NCI-H146 (cell line): ENCODE measurements at places on chromosomes 7 and 10.
A peak's percentile ranks its signal among the peaks of the same experiment; 100 is the strongest.

DNA sequence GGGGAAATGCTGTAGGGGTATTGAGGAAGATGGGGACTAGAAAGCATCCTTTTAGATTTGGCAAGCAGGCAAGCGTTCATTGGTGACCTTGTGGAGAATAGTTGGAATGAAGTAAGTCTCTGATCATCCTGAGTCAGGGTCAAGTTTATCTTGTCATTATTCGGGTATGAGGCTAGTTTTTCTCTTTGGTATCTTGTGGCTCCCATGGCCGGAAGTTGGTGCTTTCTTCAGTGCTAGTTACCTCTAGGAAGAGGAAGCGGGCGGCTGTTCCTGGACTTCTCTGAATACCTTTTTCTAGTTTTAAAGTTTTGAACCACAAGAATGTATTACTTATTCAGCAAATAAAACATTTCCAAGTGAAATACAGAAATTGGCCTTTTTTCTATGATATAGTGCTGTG lies 9.2 kb downstream of the CREM start:
- DNase-seq, result no peak

- no peak for DNase-seq
Measured at GRCh38 chr10:52442576-52442975, 128.5 kb downstream of the DKK1 start.

DNA sequence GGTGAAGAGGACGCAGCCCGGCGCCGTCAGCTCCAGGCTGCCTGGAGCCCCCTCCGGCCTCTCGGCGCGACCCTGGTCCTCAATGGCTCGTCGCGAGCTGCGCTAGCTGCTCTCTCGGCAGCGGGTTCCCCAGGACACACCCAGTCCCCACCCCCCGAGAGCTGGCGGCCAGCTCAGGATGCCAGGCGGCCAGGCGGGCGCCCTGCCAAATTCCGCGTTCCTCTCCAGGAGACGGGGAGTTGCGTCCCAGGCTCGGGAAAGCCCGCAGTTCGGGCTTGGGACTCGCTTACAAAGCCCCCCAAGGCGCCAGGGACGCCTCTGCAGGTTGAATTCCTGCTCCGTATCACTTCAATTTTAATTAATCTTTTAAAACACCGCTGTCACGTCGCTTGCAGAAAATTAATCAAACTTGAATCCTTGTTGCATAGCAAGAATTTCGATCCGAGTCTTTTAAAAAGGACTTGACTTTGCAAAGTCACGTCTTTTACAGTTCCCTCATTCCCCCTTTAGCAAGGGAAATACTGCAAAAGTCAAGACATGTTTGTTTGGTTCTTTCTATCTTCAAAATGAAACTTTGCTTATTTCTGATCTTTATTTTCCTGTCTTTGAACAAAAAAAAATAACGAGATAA lies 28.2 kb downstream of the SKIDA1 start:
- DNase-seq, result peak; percentile 94

DNA sequence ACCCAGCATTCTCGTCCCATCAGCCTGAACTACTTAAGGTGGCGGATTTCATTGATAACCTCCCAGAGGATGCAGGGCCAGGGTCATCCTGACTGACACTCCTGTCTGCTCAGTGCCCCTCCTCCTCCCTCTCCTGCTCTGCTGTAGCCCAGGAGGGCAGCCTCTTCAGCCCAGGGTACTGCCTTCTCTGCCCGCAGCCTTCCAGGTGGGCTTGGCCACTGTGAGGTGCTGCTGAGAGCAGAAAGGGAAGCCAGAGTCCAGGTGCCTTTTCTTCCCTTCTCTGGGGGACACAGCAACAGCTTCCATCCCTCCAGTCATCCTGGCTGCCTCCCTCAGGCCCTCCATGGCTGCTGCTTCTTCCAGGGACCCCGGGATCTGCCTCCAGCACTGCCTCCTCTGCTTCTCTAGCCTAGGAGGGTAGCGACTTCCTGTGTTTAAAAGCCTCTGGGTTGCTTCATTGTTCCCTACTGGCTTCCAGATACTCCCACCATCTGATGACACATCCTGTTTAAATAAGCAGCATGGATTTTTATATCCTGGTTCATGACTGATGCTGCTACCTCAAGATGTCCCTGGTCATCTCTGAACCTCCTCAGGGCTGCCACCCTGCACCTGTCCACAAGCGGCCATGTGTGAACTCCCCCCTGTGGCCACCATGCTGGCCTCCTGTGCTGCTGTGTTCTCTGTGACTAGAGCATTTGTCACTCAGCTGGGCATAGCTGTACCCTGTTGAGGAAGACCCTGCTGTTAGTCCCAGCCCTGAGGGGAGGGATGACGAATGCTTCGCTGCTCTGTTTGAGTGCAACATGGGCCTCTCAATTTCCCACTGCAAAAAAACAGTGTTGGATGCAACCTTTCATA lies 55.8 kb downstream of the AKR1C4 start:
- DNase-seq, result peak; percentile 75

DNA sequence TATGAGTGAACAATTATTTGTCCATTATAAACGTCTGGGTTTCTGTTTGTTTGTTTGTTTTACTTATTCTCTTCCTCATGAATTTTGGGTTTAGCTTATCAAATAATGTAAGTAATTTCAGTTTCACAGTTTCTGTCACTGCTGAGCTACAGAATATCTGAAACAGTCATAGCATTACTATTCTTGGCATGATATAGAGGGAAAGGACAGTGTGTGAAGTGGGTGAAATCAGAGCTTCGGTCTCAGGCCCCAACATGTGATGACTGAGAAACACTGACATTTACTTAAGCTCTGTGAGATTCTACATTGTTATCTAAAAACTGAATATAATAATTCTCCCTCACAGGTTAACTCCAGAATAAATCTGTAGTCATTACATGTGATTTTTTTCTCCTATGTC lies 8.8 kb upstream of the OR6V1 start:
- no peak for DNase-seq

DNA sequence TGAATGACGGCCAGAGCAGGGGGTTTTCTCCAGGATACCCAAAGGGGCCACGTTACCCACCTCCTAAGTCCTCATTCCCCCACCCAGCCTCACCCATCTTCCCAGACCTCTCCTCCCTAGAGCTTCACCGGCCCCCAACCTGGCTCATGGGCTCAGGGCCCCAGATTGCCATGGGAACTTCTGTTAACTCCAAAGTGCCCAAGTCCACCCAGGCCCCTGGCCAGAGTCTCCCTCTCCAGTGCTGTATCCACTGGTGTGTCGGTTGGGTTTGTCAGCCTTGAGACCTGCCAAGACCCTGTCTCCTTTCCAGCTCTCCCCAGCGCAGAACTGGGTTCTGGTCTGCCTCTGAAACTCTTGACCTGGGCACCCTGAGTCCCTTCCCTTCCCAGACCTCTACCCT lies 37.1 kb upstream of the ZMIZ2 start:
- DNase-seq, result no peak
